HS-27A (cell line): ENCODE measurements at places on chromosomes 2 and 18.

DNA sequence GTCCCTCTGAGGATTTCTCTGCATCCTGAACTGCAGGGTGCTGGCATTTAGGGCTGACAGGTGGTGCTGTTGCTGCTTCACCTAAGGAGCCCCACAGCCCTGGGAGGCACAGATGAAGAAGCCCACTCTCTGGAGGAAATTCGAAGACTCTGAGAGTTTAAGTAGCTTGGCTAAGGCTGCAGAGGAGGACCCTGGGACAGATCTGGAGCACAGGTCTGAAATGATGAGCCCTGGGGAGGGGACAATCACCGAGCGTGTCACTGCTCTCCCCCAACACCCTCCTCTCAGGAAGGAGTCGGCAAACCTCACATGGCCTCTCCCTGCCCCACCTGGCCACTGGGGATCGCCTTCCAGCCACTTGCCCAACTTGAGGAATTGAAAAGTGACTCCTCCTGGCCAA is 18.6 kb downstream of the CYP27C1 start:
- DNase-seq, result no peak

DNA sequence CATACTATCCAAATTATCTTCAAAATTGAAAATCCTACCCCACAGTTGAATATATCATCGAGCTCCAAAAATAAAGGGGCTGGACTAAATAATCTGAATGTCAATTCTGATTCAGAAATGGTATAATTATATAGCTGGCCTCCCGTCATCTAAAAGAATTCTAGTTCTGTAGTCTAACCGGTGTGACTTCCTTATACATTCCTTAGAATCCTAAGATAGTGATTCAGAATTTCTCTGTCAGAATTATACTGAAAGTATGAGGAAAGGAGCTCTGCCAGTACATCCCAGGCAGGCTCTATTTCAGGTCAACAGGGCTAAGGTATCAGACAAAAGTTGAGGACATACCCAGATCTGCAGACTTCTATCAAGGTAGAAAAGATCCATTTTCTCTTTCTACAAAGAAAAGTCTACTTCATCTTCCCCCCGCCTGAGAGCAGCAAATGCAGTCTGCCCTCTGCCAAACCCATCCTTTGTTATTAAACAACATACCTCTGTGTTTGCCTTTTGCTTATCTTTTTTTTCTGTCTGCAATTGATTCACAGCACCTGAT is 128.5 kb downstream of the METTL4 start:
- peak; percentile 17 for DNase-seq

DNA sequence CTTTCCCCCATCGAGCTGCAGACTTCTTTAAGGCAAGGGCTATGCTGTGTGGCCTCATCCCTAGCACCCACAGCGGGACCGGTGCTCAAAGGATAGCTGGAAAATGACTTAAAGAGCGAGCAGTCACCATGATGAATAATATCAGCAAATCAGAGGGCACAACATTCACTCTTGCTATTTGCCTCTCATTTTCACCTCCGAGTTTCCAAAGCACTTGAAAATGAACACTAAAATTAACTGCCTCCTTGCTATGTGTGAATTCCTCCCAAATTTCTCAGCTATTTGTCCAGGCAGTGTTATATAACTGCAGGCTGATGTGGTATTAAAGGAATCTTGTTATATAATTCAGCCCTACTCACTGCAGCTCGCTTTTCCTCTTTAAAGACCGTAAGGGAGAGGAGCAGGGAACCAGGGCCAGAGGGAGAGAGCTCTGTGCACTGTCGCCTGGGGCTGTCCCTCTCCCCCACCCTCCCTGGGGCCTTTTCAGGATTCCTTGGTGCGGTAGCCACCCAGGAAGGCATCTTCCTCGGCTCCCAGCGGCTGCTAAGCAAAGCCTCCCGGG is 1.4 kb downstream of the CYS1 start:
- DNase-seq, result no peak

GRCh38 chr2:54522624-54523281 is 66.6 kb downstream of the SPTBN1 start:
- no peak for DNase-seq

GRCh38 chr2:121665504-121665903 is 16.2 kb upstream of the CLASP1 start:
- DNase-seq, result no peak
